ENCODE measurements at places on chromosomes 3 and 15.

- DNase-seq: no peak
Measured at GRCh38 chr3:9863058-9863772, 16.8 kb downstream of the CIDEC start.

- DNase-seq: no peak
Measured at GRCh38 chr3:43095370-43095769, 10.5 kb downstream of the POMGNT2 start.

- no peak for DNase-seq
Measured at GRCh38 chr3:134640872-134641470, 9.9 kb downstream of the KY start.

DNA sequence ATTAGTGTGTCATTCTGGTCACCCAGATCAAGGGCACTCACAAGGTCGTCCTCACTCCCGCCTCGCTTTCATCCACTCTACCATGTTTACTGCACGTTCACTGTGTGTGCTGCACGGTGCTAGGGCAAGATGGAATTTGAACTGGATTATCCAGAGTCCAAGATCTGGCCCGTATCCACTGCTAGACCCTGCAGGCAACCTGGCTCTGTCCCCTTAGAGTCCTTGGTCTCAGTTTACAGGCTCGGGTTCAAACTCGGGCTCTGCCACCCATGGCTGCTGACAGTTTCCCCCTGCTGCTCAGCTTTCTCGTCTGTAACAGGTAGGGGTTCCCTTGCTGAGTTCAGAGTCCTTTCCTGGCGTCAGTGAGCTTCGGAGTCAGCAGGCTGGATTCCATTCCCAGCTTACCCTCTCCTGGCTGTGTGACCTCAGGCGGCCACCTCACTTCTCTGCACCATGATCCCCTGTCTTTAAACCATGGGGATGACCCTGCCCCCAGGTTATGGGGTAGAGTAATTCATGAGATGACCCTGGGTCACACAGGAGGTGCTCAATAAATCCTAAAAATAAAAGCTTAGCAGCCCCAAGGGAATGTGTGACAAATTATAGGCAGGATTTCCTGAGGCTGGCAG is 79.6 kb upstream of the SLC6A6 start:
- DNase-seq: no peak

GRCh38 chr3:139326131-139326530 is 17.7 kb upstream of the MRPS22 start:
- DNase-seq: no peak

DNA sequence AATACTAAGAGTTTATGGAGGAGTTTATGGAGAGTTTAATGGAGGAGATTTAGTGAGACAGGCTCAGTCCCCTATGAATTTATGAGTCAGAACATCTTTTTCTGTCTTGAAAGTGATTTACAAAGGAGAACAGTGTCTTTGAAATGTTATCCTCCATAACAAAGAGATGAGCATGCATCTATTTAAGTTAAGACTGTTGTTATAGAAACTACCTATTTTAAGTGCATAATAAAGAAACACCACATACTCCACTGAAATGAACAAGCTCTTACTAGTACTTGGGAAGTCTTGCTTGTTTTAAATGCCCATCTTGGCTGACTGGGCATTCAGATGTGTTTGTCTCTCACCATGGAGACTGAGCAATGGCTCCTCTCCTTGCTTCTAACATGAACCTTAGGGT is 118.7 kb upstream of the ACP3 start:
- DNase-seq: no peak

DNA sequence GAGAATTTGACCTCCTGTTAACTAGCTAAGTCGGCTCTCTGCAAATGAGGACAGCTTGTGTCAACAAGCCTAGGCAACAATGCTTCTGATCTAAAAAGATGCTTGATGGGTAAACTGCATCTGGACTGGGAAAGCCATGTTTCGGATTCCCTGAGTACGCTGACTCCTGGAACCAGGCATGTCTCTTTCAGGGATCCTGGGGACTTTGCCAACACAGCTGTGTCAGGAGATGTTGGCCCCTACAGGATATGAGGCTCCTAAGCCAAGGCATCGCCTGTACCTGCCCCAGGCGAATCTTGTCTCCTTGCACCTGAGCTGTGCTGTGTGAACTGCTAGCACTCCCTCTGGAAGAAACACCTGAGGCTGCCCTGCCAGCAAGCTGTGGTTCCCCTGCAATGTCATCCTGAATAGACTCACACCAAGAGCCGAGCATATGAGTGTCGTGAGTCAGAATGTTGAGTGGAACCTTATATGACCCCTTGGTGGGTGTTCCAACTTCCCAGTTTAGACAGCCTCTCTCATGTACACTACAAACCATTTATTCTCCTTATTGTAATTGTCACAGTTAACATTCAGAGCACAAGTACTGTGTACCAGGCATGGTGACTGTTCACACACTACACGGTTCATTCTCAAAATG is 17.0 kb downstream of the EOGT start:
- no peak for DNase-seq
